Mesenteric fat pad (tissue), 1 donor: ENCODE measurements at places on chromosomes 6 and 20. TPM values are rescaled to one million over a fixed set of nuclear protein-coding genes. Genes with fewer than 3 reads are reported as not detected.

The TRIM40 gene
- total RNA-seq = not detected

- no peak for DNase-seq
These were observed 6.6 kb downstream of the HTR1E start for GRCh38 chr6:86943819-86944407.

DNA sequence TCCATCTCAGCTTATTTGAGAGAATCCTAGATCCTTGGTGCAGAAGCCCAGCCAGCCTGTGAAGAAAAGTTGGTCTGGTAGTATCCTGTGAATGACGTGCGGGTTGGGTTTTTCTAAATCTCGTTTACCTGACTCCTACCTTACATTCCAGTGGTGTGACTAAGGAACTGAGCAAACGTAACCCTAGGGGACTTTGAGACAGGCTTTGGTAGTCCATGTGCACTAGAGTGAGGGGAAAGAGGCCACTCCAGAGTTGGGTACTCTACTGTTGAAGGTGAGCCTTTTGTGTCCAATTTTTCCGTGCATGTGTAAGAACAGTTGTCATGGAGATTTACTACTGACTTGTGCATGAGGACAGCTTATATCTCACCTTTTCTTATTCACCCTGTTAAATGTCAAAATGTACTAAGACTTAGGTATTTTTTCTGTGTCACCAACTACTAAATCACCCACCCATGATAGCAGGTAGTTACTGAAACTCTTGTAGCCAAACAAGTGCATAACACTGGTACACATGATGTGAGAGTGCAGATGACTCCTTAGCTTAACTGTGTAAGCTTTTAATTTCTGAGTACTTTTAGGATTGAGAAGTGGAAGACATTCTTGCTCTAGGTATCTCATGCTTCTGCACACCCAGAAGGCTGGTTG, 26.3 kb upstream of the PLCG1 start:
- DNase-seq = no peak

- no peak for DNase-seq
These were observed 26.8 kb upstream of the CRIP3 start for GRCh38 chr6:43335469-43335868.
